Breast epithelium (tissue), 4 donors: ENCODE measurements at places on chromosomes 2 and 18.

DNA sequence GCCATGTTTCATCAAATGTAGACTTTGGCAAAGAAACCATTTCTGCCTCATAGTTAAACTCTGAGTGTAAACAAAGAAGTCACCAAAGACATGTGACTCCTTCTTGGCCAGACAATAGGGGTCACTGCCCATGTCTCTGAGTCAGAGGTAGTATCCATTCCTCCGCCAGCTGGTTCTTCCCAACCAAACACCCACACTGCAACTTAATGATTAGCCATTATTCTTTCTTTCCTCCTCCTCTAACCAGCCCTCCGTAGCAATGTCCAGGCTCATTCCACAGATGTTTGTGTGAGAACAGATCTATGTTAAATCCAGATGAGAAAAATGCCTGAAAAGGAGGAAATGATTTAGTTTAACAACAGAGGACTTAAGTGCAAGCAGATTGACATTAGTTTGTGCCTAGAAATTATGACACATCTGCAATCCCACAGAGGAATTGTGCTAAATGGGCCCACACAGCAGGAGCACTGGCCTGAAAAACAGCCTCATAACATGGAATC is 127.9 kb upstream of the SH3BP4 start:
- no peaks in the 10 kb centered on the region for H3K27me3 ChIP-seq
- peak overlapping the region; percentile 15 for H3K27ac ChIP-seq
- no peak for DNase-seq
- H3K4me3 ChIP-seq = no peak overlapping the region
- no peaks in the 10 kb centered on the region for H3K4me1 ChIP-seq

GRCh38 chr2:165863810-165864261 is 69.8 kb upstream of the GALNT3 start:
- no peak for DNase-seq
- no peaks in the 10 kb centered on the region for H3K36me3 ChIP-seq
- H3K4me1 ChIP-seq = no peaks in the 10 kb centered on the region
- no peak overlapping the region for H3K4me3 ChIP-seq
- no peaks in the 10 kb centered on the region for H3K27me3 ChIP-seq

DNA sequence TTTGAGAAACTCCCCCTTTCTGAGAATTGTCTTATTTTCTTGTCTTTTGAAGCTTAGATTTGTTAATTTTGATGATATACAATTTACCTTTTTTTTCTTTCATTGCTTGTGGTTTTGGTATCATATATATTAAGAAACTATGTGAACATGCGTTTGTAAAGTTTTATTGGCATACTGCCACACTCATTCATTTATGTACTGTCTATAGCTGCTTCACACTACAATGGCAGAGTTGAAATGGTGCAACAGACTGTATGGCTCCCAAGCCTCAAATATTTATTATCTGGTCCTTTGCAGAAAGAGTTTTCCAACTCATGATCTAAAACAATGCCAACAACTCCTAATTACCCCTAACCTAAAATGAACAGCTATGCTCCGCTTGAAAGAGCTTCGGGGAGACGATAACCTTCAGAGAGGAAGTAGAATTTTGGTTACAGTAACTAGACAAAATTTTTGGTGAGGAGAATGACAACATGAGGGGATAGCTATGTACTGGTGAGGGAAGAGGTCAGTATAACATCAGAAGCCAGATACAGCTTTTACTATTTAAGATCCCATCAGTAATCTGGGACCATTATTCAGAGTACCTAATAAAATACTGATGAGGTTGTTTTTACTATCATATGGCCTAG is 16.1 kb downstream of the PPP3R1 start:
- no peak overlapping the region for H3K27ac ChIP-seq
- DNase-seq = no peak
- no peak overlapping the region for H3K4me3 ChIP-seq
- H3K27me3 ChIP-seq = no peaks in the 10 kb centered on the region
- no peaks in the 10 kb centered on the region for H3K4me1 ChIP-seq

- H3K4me3 ChIP-seq = no peak overlapping the region
- no peaks in the 10 kb centered on the region for H3K36me3 ChIP-seq
- H3K27ac ChIP-seq = peak overlapping the region; percentile 19
- no peak for DNase-seq
- peaks cover 6% of the 10 kb centered on the region for H3K4me1 ChIP-seq
Measured at GRCh38 chr2:16622399-16622968, 43.1 kb downstream of the CYRIA start.

DNA sequence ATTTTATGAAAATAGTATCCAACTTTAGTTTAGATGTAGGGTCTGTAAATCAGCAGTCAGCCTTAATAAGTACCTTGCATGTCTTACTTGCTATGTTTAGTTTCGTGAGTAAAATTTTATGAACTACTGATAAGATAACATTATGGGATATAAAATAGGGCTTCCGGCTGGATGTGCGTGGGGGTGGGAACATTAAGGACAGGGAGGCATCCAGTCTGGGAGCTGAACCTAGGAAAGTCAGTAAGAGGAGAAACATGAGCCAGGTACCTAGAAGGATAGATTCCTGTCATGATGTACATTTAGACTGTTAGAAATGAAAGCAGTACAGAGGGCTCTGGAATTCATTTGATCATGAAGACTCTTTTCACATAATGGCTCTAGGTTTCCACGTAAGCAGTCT is 12.7 kb upstream of the KCNJ13 start:
- no peak overlapping the region for H3K27ac ChIP-seq
- H3K4me3 ChIP-seq = no peak overlapping the region
- DNase-seq = no peak
